ENCODE measurements at places on chromosomes 16 and 17. TPM values are rescaled to one million over a fixed set of nuclear protein-coding genes. Genes with fewer than 3 reads are reported as not detected.

DNA sequence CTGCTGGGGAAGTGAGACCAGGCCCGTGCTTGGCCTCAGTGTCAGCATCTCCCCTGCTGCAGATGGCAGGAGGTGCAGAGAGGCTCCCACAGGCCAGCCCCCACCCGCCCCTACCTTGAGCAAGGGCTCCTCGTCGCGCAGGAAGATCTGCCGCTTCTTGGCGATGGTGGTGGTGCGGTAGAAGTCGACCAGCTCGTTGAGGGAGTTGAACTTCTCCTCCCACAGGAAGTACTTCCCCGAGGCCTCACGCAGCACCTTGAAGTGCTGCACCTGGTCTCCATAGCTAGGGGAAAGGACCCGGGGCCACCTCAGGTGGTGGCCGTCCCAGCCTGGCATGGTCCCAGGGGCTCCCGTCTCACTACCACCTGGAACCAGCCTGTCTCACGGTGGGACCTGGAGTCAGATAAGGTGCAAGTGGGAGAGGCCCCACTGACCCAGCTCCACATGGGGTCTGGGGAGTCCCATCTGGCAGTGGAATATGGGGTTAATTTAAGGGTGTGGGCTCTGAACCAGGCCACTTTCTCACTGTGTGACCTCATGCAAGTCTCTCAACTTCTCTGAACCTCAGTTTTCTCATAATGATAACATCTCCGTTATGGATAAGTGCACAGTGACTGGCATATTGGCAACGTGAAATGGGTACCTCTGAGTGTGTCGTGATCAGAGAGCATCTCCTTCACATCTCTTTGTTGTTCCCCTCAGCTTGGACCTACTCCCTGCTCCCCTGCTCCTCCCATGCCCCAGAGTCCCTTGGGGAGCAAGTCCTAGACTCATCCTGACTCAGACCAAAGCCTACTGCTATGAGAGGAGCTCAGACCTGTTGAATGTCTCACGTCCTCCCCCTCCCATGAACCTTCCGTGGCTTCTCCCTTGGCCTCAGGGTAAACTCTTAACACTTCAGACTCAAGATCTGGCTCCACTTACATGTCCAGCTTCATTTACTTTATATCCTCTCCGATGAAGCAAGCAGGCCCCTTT is 19.8 kb upstream of the FAM83G start:
- peak; percentile 64 for DNase-seq

DNA sequence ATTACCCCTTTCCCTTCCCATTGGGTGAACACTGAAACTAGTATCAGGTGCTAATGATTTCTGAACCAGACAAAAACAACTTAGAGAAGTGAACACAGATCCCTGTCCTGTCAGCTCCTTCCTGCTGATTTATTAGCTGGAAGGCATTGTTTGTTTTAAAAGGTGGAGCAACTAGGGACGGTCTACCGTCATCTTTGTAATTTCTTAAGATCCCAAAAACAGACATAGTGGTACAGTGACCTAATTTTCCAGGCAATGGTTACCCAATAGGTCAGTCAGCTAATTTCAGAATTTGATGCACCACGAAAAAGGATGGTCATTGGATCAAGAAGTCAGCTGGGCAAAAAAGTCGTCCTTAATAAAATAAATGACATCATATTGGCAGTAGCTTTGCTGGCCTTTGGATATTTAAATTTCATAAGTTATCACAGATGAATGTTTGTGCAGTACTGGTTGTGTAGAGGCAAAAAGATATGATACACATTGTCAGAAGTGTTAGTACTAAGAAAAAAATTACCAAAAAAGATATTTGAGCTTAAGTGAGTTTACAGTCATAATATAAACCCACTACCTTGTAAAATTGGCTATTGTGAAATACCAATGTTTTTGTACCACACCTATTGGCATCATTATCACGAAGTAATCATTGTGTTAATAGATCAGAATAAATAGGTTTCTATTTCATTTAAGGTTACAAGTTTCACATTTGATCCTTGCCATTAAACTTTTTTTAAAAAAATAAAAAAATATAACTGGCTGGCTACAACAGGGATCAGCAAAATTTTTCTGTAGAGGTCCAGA is 27.2 kb upstream of the KCNJ16 start:
- DNase-seq = no peak

GRCh38 chr16:88967830-88968588 is 9.0 kb downstream of the CBFA2T3 start:
- no peak for DNase-seq

The JUP gene
- 7.8 TPM for total RNA-seq

The NPIPA2 gene
- total RNA-seq = 1.7 TPM

DNA sequence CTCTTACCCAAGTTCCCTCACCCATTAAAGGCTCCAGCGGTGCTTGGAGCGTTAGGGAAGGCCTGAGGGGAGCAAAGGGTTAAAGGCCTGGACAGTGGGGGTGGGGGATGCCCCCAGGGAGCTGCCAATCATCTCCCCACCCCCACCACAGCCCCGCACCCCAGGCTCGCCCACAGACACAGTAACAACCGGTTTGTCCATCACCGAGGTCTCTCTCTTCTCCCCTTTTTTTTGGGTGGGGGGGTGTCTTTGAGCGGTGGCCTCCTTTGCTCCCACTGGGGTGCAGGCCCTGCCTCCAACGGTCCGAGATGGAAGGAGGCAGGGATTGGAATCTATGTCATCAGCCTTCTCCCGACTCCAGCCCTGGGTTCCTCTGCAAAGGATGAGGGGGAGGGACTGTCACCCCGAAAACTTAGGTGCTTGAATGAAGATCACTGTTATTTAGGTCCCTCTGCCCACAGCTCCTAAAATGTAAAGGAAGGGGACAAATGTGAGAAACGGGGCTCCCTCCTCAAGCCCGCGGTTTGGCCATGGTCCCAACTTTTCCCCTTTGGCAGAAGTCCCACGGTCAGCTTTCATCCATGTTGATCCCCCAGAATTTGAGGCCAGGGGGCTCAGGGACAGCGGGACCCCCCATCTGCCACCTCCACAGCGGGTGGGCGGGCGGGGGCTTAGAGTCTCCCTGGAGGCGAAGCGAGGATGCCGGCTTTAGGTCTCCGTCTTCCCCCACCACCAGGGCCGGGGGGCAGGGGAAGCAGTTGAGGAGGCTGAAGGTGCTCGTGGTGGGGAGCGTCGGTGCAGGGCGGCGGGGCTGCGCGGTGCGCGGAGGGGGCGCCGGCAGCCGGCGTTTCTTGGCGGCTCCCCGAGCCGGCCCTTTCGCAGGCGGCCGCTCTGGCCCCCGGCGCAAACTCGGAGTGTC is 1.7 kb downstream of the EPOP start:
- DNase-seq = no peak

- DNase-seq = peak; percentile 61
Observed at GRCh38 chr17:40915721-40916256, 21.7 kb downstream of the KRT23 start.

GRCh38 chr17:68182940-68183551 is 64.8 kb upstream of the AMZ2 start:
- no peak for DNase-seq

The CDK5R1 gene
- total RNA-seq = 1.3 TPM

DNA sequence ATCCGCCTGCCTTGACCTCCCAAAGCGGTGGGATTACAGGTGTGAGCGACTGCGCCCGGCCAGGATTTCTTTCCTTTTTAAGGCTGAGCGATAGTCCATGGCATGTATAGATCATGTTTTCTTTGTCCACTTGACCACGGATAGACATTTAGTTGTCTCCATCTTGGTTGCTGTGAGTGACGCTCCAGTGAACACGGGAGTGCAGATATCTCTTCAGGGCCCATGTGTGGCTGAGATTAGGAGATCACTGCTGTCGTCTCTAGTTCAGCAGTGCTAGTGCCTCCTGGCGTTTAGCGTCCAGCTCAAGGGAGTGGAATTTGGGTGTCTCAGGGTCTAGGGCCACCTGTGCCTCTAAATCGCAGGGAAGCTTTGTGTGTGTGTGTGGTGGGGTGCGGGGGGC is 41.5 kb downstream of the ABCC1 start:
- no peak for DNase-seq

- no peak for DNase-seq
Observed at GRCh38 chr16:7550096-7550495, 217.5 kb downstream of the RBFOX1 start.

The ABCC11 gene
- total RNA-seq = 0.18 TPM

The NAA38 gene
- total RNA-seq = 107 TPM

- no peak for DNase-seq
Observed at GRCh38 chr16:50253514-50253910, 12.8 kb upstream of the ADCY7 start.

The EPOP gene
- total RNA-seq = 1.3 TPM

GRCh38 chr17:18356624-18357023 is 6.7 kb downstream of the SHMT1 start:
- no peak for DNase-seq

The CCDC200 gene
- not detected for total RNA-seq

The KRTAP1-4 gene
- not detected for total RNA-seq

DNA sequence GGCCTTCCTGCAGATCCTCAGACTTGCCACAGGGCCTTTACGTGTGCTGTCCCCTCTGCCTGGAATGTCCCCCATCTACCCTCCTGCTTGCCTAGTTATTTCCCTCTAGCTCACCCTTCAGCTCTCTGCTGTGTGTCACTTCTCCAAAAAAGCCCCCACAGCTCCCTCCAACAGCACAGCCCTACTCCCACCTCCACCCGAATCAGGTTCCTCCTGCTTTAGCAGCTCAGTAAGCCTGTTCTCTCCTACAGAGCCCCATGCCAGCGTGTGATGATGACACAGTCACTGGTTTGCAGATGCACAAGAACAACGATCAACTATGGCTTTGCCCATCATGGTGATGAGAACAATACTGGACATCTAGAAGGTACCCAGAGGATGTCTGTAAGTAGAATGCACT is 7.1 kb upstream of the SAMD14 start:
- no peak for DNase-seq

The KRTAP4-6 gene
- not detected for total RNA-seq

The CD300E gene
- not detected for total RNA-seq

- no peak for DNase-seq
Observed at GRCh38 chr17:19248151-19248927, 11.2 kb downstream of the EPN2 start.

The SSTR5 gene
- total RNA-seq = not detected

The SLC16A11 gene
- total RNA-seq = not detected

DNA sequence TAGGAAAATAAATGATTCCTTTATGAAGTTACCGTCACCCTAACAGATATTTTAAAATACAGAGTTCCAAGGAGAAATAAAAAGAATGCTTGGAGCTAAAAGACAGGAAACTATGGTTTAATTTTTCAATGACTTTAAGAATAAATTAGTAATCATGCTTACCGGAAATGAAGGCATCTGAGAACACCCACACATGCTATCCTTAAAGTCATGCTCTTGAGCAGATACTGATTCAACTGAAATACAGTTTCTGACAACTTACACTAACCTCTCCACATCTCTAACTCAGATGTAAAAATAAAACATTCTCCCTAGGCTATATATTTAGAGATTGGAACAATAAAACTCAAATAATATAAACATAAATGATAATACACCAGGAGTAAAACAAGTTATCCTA is 7.8 kb downstream of the PSMD12 start:
- DNase-seq = no peak

The SCNN1B gene
- not detected for total RNA-seq

DNA sequence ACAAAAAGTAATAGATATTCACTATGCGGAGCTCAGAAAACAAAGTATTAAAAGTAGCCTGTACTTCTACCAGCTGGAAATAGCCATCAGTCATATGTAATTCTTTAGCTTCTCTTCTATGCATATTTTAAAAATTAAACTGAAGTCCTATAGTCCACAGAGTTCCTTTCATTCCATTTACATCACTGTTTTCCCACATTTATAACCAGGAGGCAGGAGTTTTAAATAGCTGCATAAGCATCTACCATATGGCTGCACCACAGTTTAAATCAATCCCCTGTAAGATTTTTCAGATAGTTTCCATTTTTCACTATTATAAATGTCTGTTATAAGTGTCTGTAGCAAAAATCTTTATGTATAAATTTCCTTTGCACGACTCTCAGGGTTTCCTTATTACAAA is 45.1 kb downstream of the ZFHX3 start:
- peak; percentile 48 for DNase-seq

The ZNF200 gene
- total RNA-seq = 6.3 TPM

- DNase-seq = no peak
Observed at GRCh38 chr17:633641-634101, 81.0 kb downstream of the VPS53 start.

The ARHGAP23 gene
- 223 TPM for total RNA-seq

DNA sequence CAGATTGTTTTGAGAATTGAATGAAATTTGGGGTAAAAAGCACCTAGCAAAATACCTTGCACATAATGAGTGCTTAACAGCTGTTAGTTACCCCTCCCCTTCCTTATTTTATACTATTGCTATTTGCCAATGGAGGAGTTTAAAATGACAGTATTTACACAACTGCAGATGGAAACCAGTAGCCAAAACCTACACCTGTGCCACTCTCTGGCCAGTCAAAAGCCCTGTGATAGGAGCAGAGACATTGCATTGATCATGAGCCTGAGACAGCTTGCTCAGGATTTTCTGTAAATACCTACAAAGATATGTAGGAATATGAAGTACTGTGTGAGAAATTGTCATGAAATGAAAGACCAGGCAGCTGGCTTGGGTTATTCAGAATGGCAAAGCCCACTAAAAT is 115.3 kb upstream of the HLF start:
- no peak for DNase-seq

The ITGAL gene
- not detected for total RNA-seq

GRCh38 chr16:9869776-9870175 is 312.5 kb downstream of the GRIN2A start:
- DNase-seq = no peak

Data from HFFc6 (cell line).